Kidney glomerular epithelial cell (primary cell): ENCODE measurements at places on chromosomes 3 and 15.
A peak's percentile ranks its signal among the peaks of the same experiment; 100 is the strongest.

- no peak for DNase-seq
Measured at GRCh38 chr15:78133801-78134200, 2.6 kb upstream of the CIB2 start.

GRCh38 chr3:161567577-161568361, 71.2 kb downstream of the OTOL1 start:
- no peak for DNase-seq

DNA sequence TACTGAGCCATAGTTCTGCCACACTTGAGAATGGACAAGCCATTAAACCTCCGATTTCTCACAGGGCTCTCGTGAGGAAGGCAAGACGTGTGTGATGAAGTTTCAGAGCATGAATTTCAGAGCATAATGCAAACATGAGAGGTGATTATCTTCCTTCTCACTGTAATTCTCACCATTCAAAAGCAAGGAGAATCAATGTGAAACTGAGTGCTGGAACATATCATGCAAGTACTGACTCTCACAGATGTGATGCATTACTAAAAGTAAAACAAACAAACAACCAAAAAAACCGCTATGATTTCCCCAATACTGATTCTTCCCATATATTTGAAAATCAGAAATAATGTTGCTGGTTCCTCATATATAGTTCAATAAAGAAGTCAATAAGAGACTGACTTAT, 23.7 kb downstream of the P3H2 start:
- no peak for DNase-seq

DNA sequence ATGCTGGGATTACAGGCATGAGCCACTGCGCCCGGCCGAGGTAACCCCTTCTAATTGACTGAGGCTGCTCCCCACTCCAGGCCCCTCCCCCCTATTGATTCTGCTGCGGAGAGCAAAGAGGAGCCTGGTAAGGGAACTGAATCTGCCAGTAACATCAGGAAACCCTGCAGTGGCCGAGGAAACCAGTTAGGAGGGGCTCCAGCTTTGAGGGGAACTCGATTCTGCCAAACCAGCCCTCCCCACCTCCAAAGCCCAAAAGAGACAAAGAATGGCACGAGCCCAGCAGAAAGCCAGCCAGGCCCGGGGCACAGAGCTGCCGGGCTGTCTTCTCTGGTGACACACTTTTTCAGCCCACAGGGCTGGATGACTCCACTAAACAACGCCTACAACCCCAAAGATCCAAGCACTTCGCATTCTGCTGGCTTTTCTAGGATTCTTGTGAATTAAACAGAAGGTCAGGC, 15.0 kb upstream of the ACAD9 start:
- no peak for DNase-seq

DNA sequence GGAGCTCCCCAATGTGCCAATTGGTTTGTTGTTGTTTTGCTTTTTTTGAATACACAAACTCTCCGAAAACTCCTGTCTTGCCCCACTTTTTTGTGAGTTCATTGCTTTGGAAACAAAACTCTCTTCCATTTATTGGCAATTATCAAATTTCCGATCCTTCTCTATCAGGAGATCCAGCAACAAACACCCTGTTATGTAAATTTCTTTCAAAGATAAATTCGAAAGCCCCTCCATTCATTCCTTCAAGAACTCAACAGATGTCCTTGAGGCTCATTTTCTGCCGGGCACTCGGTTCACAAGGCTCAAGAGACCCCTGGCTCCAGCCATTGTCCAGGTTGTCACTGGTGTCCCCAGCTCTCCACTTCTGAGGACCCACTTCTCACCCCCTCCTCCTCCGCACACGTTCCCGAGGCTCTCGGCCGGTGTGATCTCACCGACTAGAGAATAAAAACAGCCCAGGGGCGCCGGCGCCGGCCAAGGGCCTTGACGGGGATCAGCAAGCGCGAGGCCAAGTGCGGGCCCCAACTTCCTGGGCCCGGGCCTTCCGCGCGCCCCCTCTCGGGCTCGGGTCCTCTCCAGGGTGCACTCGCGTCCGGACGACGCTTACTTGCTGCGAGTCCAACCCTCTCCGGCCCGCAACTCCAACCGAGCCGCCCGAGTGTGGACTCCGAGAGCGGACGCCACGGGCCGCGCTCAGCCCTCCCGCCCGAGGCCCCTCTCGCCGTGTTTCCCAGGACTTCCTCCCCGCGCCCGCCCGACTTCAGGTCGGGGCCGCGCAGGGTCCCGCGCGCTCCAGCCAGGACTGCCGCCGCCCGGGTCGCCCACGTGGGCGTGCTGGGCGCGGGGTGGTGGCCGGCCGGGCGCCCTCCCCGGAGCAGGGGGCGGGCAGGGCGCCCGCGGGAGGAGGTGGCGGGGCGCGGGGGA, 533 bp upstream of the SMAD3 start:
- no peak for DNase-seq

DNA sequence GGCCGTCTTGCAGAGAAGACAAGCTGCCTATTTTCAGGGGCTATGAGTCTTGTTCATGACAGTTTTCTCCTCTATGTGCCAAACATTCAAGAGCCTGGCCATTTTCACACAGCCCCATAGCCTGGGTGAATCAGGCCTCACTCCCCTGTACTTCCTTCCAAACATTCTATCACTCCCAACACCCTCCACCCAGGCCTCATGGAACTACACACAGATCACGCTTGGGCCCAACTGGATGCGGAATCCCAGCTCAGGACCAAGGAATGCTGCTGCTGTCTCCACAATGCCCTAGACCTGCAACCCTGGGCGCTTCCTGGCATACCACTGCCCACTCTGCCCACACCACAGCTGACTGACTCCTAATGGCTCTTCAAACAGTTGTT, 39.4 kb upstream of the PCSK6 start:
- DNase-seq = peak; percentile 2
